CD4-positive, alpha-beta T cell treated with Interleukin-17A for 1 hour (primary cell): ENCODE measurements at places on chromosomes 7 and 10.

DNA sequence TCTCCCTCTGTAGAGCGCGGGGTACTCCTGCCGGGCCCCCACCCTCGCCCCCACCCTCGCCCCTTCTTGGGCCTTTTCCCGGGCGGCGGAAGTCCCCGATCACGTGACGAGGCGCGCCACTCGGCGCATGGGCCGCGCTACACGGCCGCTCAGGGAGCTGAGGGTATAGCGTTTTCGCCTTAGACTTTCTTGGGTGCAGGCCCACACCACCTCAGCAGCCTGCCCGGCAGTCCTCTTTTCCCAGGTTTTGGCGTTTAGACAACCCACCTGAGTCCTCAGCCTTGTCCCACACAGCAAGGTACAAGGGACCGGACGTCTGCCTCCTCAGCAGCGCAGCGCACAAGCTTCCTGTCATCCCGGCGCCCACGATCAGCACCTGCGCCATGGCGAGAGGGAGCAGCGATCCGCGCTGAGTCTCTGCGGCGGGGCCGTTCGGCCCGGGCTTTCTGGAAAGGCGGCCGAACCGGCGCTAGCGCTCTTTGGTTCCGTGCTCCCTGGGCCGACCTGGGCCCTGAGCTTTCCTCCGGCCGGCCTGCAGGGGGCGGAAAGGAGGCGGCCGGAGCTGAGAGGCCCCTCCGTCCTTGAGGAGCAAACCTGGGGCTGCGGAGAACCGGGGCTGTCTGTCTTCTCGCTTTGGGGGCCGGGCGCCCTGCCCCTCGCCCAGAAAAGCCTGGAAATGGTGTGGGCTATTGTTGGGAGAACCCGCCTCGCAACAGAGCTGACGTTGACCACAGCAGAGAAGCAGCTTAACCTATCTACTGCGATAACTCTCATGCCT is at the start of gene RNLS:
RNLS (minus strand) TSS at position 513 of the 778 bp plus-strand sequence.
- peak; percentile 76 for DNase-seq

DNA sequence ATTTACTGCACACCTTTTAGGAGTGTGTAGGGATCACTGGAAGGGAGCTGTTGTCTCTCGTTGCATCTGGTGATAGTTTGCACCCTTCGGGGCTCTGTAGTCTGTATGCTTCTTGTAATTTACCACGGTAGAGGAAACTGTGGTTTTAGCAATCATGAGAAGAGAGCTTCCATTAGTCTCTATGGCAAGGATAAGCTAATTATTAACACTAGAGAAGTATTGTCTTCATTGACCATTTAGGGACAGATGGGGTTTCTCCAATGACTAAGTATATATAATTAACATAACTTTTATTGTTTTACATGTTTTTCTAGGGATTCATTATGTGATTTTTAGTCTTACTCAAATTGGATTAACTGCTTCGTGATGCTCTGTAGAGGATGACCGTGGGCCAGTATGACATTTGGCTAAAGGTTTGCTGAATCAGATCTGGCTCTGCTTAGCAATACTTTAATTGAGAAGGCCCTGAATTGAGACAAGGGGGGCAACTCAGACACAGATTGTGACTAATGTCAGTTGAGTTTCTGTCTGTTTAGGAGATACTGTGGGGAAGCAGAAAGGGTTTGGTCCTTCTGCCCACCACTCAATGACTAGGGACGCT is 8.7 kb downstream of the SLC18A2 start:
- no peak for DNase-seq

DNA sequence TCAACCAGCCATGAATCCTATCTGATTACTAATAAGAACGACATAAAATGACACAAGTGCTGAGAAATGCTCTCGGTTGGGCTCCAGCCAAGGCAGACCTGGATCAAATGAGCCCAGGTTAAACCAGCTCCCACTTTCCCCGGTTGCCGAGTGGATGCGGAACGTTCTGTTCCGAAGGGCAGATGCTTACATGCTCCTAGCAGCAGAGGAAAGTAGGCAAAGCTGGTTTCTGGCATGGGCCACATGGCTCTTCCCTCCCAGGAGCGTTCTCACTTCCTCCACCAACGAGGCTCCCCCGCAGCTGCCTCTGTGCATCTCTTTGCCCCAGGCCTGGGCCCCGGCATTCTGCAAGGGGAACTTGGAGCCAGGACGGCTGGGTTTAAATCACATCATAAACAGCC is 61.8 kb upstream of the SDK1 start:
- no peak for DNase-seq

DNA sequence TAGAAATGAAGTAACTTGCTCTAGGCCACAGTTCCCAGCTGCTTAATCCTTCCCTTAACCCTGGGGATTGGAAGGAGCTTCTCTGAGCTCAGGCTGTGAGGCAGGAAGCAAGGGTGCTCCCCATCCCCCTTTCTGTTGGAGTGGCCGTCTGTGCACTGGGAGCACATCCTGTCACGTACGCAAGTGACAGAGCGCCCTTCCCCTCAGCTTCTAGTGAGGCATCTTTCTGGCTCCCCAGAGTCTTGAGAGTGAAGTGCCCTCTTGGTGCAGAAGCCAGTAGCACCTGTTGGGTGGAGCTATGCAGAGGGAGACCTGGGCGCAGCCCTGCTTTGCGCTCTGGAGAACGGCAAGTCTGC is 47.8 kb downstream of the SHH start:
- DNase-seq: peak; percentile 28

GRCh38 chr10:126225672-126226008 is 162.6 kb downstream of the ADAM12 start:
- DNase-seq: no peak

DNA sequence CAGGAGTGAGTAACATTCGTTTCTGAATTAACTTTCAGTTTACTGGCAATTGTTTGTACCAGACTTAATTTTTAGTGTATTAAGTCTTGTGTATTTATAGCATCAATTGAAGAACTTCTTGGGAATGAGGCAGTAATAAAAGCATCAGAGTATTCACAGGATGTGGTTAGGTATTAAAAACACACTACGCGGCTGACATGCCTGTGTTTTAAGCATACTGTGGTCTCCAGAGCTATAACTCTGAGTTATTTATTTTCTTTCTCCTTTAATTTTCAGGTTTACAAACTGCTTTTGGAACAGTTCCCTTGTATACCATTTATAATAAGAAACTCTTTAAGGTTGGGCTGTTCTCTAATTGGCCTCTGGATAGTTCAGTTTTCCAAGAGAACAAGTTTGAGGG is 626.1 kb upstream of the NRG3 start:
- DNase-seq: no peak
